ENCODE measurements at places on chromosomes 4 and X.

GRCh38 chrX:41116948-41117347 lies 31.7 kb downstream of the USP9X start:
- DNase-seq, result no peak

GRCh38 chr4:172379834-172380233 lies 566.6 kb downstream of the GALNTL6 start:
- no peak for DNase-seq

DNA sequence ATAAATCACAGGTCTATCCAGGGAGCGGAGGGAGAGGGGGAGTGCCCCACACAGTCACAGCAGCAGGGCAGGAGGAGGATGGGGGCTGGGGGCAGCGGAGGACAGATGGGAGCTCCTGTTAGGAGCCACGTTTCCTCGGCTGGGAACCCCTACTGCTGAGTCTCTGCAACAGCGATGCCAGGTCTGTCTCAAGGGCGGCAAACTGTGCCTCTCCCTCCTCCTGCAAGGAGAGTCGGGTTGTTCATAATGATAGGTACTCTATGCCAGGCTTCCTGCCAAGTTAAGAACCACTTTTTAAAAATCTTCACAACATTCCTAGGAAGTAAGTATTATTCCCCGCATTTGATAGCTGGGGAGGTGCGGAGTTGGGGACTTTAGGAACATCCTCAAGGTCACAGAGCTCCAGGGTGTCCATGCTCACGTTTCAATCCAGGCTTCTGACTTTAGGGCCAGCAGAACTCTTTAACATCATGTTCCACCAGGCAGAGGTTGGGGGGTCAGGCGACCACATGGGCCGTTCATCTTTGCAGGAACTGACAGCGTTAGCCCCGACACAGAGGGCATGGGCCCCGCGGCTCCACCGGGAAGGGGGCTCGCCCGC lies 98.3 kb upstream of the MAML3 start:
- no peak for DNase-seq

DNA sequence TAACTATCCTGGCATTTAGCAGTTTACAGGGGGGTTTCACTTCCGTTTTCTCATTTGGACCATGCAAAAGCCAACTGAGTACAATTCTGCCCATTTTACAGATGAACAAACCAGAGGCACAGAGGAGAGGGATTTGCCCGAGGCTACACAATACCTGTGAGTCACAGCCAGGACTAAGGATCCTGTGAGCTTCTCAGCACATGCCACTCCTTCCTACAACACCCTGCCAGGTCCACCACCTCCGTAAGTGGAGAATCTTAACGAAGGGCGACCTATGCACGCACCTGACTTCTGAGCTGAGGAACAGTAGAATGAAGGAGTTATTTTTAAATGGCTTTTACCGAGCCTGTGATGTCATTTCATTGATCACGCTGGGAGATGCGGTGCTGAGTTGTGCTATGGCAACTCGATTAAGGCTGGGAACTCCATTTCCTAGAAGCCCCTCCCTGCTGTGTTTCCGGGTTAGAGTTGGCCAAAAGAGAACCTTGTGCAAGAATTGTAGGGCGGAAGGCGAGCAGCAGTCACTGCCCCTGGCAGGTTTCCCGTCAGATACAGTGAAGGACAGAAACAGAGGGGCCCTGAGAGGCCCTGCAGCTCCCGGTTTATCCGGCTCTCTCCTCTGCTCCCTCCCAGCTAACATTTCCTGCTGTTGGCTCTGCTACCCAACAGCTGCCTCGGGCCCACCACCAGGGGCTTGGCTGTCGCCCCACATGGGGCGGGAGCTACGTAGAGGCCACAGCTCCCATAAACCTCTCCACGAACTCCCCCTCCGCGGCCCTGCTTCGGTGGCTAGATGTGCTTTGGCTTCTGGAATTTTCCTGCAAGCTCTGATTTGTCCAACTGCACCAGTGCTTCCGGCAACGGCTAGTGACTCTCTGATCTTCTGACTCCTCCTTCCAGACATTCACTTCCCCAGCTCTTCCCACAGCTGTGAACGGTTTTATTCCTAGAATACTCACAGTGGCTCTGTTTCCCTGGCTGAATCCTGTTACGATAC lies 75.1 kb upstream of the USP9X start:
- DNase-seq, result peak; percentile 16

DNA sequence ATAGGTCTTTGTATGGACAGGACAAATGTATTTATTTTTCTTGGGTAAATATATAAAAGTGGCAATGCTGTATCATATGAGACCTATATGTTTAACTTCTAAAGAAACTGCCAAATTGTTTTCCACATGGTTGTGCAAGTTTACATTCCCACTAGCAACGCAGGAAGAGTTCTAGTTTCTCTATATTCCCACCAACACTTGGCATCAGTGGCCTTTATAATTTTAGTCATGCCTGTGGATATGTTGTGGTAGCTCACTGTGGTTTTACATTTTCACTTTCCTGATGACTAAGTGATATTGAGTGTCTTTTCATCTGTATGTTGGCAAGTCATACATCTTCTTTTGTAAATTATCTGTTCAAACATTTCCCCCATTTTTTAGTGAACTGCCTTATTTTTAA lies 126.0 kb downstream of the EMCN start:
- DNase-seq, result no peak
